Activated effector memory CD4-positive, alpha-beta T cell treated with anti-CD3 and anti-CD28 coated beads, Interleukin-2, amount 50 U/mL, for 16 hours (primary cell): ENCODE measurements at places on chromosomes 5 and 9.

DNA sequence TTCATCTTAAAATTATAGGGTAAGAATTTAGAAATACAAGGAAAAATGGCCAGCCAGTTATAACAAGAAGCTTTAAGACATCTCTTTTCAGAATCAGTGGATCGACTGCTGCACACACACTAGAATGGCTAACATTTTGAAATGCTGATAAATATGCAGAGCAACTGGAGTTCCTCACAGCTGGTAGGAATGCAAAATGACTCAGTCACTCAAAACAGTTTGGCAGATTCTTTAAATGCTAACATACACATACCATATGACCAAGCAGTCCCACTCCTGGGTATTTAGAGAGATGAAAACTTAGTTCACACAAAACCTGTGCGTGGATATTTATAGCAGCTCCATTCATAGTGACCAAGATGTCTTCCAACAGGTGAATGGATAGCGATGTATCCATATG, 23.2 kb upstream of the PSAT1 start:
- no peak for DNase-seq

DNA sequence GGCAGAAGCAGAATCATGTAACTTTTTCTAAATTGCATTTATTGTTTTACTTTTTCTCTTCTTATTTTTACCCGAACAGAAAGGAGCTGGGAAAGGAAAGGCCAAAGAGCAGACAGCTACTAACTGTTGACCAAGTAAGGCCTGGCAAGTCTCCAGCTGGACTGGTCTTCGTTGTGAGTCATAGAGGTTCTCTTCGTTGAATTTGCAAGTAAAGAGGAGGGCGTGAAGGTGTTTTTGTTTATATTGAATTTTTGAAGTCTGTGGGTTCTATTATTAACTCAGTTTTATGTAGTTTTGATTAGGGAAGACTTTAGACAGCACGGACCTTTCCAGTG, 416.5 kb upstream of the CCNH start:
- DNase-seq: no peak

DNA sequence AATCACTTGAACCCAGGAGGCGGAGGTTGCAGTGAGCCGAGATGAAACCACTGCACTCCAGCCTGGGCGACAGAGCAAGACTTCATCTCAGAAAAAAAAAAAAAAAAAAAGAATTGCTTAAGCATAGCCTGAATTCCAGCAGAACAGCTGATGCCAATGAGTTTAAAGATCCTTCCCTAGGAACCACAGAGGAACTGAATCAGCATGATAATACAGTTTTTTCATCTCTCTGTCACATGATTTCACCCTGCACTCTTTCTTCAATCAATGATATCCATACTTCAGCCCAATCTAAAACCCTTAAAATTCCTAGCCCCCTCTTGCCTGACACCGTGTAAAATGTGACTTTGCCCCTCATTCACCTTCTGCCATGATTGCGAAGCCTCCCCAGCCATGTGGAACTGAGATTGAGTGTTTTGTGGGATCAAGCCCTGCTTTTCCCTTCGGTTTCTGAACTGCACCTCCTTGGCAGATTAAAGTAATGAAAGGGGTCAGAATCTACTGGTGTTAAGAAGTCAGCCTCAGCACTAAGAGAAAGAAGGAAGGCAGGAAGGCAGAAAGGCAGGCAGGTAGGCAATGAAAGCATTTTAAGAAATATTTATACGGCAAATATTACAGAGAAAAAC, 20.9 kb upstream of the DMXL1 start:
- DNase-seq: no peak

DNA sequence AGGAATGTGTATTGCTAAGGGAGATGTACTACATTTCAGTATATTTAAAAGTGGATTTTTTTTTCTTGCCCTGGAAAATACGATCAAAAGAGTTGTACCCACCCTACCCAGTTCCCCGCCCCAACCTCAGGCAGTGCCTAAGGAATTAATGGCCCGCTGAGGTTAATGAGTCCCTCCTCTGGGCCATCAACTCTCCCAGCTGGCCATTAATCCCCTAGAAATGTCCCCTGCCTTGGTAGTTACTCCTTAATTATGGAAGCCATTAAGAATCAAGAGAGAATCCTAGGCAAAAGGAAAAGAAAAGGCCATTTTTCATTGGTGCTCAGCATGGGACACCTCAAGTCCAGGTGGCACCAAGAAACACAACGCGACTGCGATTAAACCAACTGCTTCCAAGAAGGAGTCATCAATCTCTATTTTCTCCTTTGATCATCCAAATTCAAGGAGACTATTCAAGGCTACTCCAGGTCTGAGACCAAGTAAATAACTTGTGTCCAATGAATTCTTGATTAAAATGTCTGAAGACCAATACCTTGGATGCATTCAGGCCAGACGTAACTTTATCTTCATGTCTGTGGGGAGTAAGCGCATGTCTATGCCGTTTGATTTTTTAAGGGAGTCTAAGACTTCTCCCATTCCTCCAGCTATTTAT, 1962.2 kb upstream of the WWC1 start:
- no peak for DNase-seq

- no peak for DNase-seq
Measured at GRCh38 chr9:84667571-84668195, 1.8 kb upstream of the NTRK2 start.

GRCh38 chr5:175659546-175660253, 1.8 kb downstream of the HRH2 start:
- DNase-seq: no peak
